ENCODE measurements at places on chromosomes 11 and 22.

- no peak for DNase-seq
These were observed 1.1 kb downstream of the CAVIN3 start for GRCh38 chr11:6319001-6319703.

DNA sequence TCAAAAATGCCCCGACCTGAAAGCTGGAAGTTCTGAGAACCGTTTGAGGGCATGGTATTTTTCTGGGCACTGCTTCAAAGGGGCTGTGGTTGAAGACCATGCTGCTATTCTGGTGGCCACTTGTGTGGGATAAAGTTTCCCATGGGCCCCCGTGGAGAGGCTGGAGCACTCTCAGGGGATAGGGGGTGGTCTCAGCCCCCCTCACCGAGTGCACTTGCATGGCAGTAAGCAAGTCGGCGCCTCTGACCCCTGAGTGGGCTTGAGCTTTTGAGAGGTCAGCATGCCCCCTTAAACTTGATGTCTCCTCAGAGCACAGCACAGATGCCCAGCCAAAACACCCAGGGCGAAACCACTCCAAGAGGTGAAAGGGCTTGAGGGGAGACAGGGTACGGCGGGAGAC, 35.6 kb downstream of the TIMP3 start:
- no peak for DNase-seq

GRCh38 chr11:102488208-102488607, 35.6 kb upstream of the TMEM123 start:
- DNase-seq: no peak

- no peak for DNase-seq
These were observed 149.4 kb downstream of the NXPE2 start for GRCh38 chr11:114827736-114828135.

- DNase-seq: no peak
These were observed 6.5 kb downstream of the ZFTA start for GRCh38 chr11:63761931-63762653.
